Activated CD8-positive, alpha-beta T cell treated with anti-CD3 and anti-CD28 coated beads for 36 hours (primary cell): ENCODE measurements at places on chromosomes 3 and 15. TPM values are rescaled to one million over a fixed set of nuclear protein-coding genes. Genes with fewer than 3 reads are reported as not detected.

DNA sequence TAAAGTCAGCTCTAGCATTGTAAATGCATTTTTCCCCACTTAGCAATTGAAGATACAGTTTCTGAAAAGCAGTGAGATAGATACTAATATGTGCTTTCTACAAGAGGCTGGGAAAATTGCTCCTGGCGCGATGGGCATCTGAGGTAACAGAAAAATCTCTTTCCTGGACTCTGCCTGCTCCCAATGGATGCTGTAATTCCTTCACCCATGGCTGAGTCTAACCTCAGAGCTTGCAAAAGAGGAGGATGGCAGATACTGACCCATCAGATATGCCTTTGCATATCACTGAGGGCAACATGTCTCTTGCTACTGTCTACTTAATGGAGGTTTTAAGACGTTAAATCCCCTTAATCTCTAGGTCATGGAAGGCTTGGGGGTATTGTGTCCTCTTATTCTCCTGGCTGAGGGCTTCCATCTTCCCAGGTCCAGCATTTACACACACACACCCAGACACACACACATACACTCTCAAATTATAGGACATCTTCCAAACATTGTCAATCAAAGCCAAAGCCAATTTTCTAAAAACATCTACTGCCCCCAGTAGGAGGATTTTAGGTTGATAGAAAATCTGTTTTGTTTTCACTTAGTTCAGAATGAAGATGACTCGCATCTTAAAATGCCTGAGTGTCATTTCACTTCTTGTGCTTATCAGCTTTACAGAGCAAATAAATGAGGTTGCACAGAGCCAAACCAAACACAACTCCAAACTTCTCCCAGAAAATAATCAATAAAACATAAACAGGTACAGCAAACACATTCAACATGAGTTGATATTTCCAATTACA, 2.4 kb downstream of the TRPM1 start:
- peaks cover 2% of the 10 kb centered on the region for H3K27me3 ChIP-seq
- no peak for DNase-seq

- peaks cover 4% of the 10 kb centered on the region for H3K27me3 ChIP-seq
- H3K36me3 ChIP-seq: no peaks in the 10 kb centered on the region
- no peak overlapping the region for H3K4me3 ChIP-seq
- DNase-seq: peak; percentile 68
Observed at GRCh38 chr3:194323785-194324735, 27.1 kb downstream of the CPN2 start.

DNA sequence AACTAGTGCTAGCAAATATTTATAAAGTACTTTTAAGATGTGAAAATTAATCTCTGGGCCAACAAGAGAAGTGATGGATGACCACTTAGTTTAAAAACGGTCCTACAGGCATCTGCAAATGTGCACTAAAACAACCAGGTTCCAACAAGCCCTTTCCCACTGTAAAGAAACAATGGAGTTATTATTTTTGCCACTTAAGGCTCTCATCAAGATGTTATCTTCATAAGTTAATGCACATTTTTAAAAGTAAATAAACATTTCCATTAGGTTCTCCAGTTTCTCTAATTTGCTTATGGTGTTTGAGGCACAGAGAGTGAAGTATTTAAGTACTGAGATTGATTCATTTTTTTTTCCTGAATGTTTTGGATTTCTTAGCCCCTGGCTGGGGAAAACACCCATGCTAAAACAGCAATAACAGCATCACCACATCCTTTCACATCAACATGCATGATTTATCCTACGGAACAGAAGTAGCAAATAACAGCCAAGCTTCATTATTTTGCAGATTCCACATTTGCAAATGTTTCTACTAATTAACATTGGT, 20.8 kb downstream of the ABI3BP start:
- H3K27ac ChIP-seq: no peak overlapping the region
- H3K27me3 ChIP-seq: peaks cover 2% of the 10 kb centered on the region
- no peaks in the 10 kb centered on the region for H3K4me1 ChIP-seq
- no peak overlapping the region for H3K4me3 ChIP-seq

DNA sequence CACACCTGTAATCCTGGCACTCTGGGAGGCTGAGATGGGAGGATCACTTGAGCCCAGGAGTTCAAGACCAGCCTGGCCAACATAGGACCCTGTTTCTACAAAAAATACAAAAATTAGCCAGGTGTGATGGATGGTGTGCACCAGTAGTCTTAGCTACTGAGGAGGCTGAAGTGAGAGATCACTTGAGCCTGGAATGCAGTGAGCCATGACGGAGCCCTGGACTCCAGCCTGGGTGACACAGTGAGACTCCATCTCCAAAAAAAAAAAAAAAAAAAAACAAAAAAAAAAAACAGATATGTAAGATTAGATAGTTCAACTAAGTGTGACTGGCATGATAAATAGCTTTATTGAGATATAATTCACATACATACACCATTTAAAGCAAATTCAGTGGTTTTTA, 9.7 kb downstream of the RBSN start:
- peaks cover 24% of the 10 kb centered on the region for H3K36me3 ChIP-seq
- H3K27me3 ChIP-seq: no peaks in the 10 kb centered on the region
- H3K4me3 ChIP-seq: no peak overlapping the region
- DNase-seq: no peak
- no peak overlapping the region for H3K27ac ChIP-seq
- peaks cover 3% of the 10 kb centered on the region for H3K4me1 ChIP-seq

DNA sequence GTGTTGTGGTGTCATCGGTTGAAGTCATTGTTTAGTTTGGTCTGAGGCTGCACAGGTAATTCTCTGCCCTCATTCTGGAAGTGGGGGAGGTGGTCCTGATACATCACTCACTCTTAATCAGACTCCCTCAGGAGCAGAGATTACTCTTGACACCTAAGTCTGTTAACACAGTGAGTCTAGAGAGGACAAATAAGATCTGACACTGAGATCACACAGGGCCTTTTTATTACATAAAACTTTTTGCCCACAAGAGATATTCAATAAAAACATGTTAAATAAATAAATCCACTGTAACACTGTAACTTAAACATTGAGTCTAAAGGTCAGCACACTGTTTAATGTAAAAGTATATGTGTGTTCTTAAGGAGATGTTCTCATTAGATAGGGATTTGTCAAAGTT, 57.1 kb upstream of the MBNL1 start:
- H3K36me3 ChIP-seq: peaks cover 17% of the 10 kb centered on the region
- H3K4me1 ChIP-seq: peaks cover 61% of the 10 kb centered on the region
- no peak overlapping the region for H3K27ac ChIP-seq
- no peak overlapping the region for H3K4me3 ChIP-seq

TMEM266 gene
- total RNA-seq: not detected

MRPS11 gene
- total RNA-seq: 54.3 TPM

- H3K36me3 ChIP-seq: peaks cover 2% of the 10 kb centered on the region
- DNase-seq: no peak
- no peak overlapping the region for H3K4me3 ChIP-seq
- no peak overlapping the region for H3K27ac ChIP-seq
- H3K4me1 ChIP-seq: no peaks in the 10 kb centered on the region
- H3K27me3 ChIP-seq: no peaks in the 10 kb centered on the region
Observed at GRCh38 chr3:38100498-38100897, 36.4 kb downstream of the ACAA1 start.

ISLR2 gene
- total RNA-seq: not detected

MTHFS gene
- 28.4 TPM for total RNA-seq

IL20RB gene
- total RNA-seq: 1.2 TPM

- no peak for DNase-seq
- H3K36me3 ChIP-seq: no peaks in the 10 kb centered on the region
- peaks cover 2% of the 10 kb centered on the region for H3K27me3 ChIP-seq
- no peak overlapping the region for H3K4me3 ChIP-seq
- H3K4me1 ChIP-seq: no peaks in the 10 kb centered on the region
Observed at GRCh38 chr15:27977696-27978095, 121.4 kb downstream of the OCA2 start.

DNA sequence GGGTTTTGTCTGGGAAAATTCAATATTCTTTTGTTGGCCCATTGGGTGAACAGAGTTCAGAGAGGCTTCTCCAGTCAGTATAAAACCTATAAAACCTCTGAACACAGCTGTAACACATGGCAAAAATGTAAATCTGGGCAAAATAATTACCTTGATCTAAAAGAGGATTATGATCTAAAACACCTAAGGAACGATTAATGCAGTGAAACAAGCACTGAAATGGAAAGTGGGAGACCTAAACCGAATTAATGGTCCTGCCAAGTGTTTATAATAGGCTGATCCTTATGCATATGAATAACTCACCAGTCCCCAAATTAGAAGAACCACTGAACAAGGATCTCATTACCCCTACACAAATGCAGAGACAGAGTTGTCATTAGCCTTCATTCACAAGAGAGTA, 32.6 kb downstream of the AVEN start:
- H3K4me3 ChIP-seq: no peak overlapping the region
- no peak overlapping the region for H3K27ac ChIP-seq
- H3K4me1 ChIP-seq: no peaks in the 10 kb centered on the region
- H3K27me3 ChIP-seq: no peaks in the 10 kb centered on the region

- H3K4me1 ChIP-seq: no peaks in the 10 kb centered on the region
- no peaks in the 10 kb centered on the region for H3K27me3 ChIP-seq
- DNase-seq: no peak
- no peak overlapping the region for H3K27ac ChIP-seq
Observed at GRCh38 chr3:28791713-28792255, 443.2 kb upstream of the AZI2 start.

- peaks cover 54% of the 10 kb centered on the region for H3K36me3 ChIP-seq
- DNase-seq: peak; percentile 52
- no peak overlapping the region for H3K4me3 ChIP-seq
- peak overlapping the region; percentile 63 for H3K27ac ChIP-seq
Observed at GRCh38 chr3:33064929-33065328, 32.0 kb downstream of the GLB1 start.

DNA sequence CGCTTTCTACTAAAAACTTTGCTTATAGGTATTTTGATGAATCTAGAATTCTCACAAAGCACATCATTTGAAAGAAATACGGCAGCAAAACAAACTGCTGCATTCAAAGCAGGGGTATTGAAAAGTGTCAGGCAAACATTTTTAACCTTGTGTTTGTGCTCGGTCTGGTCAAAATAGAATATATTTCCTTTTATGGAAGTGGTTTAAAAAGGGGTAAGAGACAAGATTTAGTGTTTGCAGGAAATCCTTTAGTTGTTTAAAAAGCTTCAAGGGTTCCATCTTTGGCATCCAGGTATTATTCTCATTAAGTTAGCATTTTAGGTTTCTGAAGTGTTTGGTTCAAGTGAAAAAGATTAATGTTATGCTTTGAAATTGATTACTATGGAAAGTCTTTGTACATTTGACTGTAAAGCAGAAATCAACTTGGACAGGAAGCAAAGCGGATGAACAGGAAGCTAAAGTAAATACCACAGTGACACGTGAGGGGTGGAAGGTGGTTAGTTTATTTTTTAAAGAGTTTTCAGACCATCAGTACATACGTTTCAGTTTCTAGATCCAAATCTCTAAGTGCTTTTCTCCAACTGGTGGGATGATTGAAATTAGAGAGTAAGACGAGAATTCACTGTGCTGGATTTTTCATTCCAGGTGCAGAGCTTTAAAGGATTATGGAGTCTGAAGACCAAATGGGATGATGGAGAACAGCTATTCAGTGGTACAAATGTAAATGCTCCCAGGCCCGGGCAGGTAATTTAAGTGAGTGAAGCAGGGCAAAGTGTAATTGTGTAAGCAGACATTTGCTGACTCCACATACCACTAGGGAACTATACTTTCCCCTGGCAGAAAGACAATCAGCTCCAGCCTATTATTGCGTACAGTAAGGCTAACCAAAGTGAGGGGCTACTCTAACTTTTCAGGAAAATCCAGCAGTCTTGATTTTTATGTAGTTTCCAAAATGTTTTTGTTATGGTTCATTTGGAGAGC, 341.8 kb upstream of the TBL1XR1 start:
- peaks cover 34% of the 10 kb centered on the region for H3K4me1 ChIP-seq
- peak overlapping the region; percentile 85 for H3K27ac ChIP-seq
- H3K36me3 ChIP-seq: no peaks in the 10 kb centered on the region

GRCh38 chr15:73573572-73573971, 59.6 kb downstream of the NPTN start:
- H3K4me1 ChIP-seq: no peaks in the 10 kb centered on the region
- peaks cover 20% of the 10 kb centered on the region for H3K36me3 ChIP-seq
- H3K27ac ChIP-seq: no peak overlapping the region
- no peak overlapping the region for H3K4me3 ChIP-seq
- DNase-seq: no peak

DNA sequence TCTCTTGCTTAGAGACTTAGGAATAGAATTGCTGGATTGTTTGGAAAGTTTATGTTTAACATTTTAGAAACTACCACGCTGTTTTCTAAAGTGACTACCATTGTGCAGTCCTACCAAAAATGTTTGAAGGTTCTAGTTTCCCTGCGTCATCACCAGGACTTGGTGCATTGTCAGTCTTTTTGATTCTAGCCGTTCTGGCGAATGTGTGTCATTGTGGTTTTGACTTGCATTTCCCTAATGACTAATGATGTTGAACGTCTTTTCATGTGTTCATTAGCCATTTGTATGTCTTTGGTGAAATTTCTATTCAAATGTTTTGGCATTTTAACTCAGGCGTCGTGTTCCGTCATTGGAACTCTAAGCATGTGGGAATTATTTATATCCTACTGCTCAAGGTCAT, 58.0 kb downstream of the CHD2 start:
- H3K27ac ChIP-seq: peak overlapping the region; percentile 75
- peaks cover 81% of the 10 kb centered on the region for H3K36me3 ChIP-seq
- H3K27me3 ChIP-seq: no peaks in the 10 kb centered on the region
- DNase-seq: peak; percentile 80

SOX14 gene
- total RNA-seq: not detected

DNA sequence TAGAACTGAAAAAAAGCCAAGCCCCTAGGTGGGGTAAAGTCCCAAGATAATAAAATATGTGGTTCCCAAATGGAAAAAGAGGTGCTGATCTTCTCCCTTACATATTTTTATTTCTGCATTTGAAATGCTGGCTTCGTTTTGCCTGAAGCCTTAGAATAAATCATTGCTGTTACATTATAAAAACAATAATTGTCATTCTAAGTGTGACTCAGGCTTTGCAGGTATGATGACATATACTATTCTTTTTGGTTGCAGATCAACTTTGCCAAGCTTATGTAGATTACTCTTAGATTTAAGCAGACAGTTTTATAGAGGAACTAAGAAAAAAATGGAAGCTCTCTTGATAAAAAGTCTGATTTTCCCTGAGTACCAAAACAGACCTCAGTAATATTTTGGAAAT, 7.5 kb downstream of the IDH3A start:
- H3K4me1 ChIP-seq: peaks cover 11% of the 10 kb centered on the region
- H3K4me3 ChIP-seq: no peak overlapping the region
- peaks cover 23% of the 10 kb centered on the region for H3K36me3 ChIP-seq
- no peak overlapping the region for H3K27ac ChIP-seq

GRCh38 chr3:20047976-20048883, 8.0 kb downstream of the KAT2B start:
- DNase-seq: no peak
- H3K27me3 ChIP-seq: no peaks in the 10 kb centered on the region
- no peak overlapping the region for H3K4me3 ChIP-seq
- H3K4me1 ChIP-seq: peaks cover 66% of the 10 kb centered on the region
- H3K36me3 ChIP-seq: peaks cover 3% of the 10 kb centered on the region
- peak overlapping the region; percentile 46 for H3K27ac ChIP-seq
